NCI-H1436 (cell line): ENCODE measurements at places on chromosomes 11 and 22.
A peak's percentile ranks its signal among the peaks of the same experiment; 100 is the strongest.

DNA sequence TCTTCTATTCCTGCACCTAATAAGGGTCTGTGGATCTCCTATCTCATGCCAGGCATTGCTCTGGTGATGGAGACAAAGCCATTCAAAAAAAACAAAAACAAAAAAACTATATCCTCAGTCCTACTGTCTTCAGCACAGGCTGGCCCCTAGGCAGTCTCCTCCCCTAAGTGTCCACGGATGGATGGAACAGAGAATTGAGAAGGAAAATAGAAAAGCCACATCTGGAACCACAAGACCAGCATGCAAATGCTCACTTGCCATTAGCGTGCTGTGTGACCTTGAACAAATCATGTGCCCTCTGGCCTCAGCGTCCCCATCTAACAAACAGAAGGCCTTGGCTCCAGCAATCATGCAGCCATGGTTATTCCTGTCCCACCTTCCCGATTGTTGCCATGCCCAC is 32.7 kb upstream of the CD82 start:
- no peak for DNase-seq

GRCh38 chr11:45050111-45050510 is 96.3 kb upstream of the PRDM11 start:
- DNase-seq = no peak

DNA sequence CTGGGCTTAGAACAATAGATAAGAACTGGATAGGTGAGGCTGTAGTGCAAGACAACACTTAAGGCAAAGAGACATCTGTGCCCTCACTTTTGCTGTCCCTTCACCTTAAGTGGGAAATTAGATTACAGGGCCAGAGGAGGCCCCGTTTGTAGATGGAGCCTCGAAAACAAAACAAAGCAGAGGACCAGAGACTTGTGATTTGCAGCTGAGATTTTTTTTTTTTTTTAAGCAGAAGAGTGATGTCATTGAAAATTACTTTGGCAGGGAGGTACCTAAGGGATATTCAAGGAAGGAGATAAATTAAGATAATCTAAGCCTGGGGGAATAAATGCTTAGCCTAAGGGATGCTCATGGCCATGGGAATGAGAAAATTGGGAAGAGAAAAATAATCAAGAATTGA is 31.4 kb downstream of the ZC3H12C start:
- no peak for DNase-seq

- no peak for DNase-seq
These were observed 3.6 kb downstream of the PLA2G6 start for GRCh38 chr22:38177926-38178604.

GRCh38 chr22:41528938-41529561 is 15.2 kb downstream of the POLR3H start:
- no peak for DNase-seq

GRCh38 chr11:2563213-2564007 is 118.6 kb downstream of the KCNQ1 start:
- no peak for DNase-seq

DNA sequence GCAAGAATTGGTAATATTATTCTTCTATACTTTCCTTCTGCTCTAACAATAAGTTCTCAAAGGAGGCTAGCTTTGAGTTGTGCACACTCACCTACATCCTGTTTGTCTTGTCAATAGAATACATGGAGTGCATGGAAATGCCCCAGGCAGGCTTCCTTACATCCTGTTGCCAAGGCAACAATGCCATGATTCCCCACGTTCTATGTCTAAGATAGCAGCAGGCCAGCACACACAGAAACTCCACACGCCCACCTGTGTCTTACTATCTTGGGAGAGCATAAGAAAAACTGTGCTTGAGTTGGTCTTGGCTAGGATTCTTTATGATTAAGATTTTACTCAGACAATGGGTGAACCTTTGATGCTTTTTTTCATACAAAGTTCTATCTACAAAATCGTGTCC is 379.2 kb downstream of the AASDHPPT start:
- no peak for DNase-seq

- peak; percentile 86 for DNase-seq
These were observed at the start of gene SBF1 for GRCh38 chr22:50474710-50475651. SBF1 (minus strand) TSS chr22:50475035; CDS start chr22:50474840, 195 bp downstream.
